Activated T-helper 17 cell treated with anti-CD3 and anti-CD28 coated beads, Interleukin-2, amount 50 U/mL, for 72 hours (primary cell): ENCODE measurements at places on chromosomes 16 and 17. TPM values are rescaled to one million over a fixed set of nuclear protein-coding genes. Genes with fewer than 3 reads are reported as not detected.

DNA sequence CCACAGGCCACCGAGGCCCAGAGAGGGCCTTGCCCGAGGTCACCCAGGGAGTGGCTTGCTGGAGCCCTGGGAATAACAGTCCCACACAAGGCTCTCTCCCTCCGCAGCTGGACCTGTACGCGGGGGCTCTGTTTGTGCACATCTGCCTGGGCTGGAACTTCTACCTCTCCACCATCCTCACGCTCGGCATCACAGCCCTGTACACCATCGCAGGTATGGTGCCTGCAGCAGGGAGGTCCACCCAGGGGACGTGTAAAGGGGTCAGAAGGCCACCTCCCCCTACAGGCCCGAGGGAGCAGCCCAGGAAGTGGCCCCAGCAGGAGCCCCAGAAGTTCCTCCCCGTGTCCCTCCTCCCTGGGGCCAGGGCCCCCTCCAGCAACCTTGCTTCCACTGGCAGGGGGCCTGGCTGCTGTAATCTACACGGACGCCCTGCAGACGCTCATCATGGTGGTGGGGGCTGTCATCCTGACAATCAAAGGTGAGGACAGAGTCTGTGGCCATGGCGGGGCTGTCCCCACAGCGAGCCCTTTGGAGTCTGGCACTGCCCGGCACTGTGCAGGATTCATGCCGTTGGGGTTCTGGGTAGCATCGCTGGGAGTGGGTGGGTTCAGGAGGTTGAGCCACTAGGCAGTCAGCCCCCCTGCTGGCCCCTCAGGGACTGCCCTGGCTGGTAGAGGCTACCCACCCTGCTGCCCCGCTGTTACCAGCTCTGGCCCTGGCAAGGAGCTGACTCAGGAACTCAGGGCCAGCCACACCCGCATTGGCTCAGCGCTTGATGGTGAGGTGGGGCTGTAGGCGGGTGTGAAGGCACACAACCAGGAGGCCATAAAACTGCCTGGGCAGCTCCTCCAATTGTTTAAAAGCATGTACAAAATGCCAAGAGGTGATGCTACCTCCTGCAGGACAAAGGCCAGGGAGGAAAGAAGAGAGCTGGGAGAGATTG is 17.3 kb downstream of the SLC5A10 start:
- peak; percentile 30 for ATAC-seq

GRCh38 chr17:50003911-50004310 is 8.9 kb upstream of the DLX3 start:
- ATAC-seq = no peak

DNA sequence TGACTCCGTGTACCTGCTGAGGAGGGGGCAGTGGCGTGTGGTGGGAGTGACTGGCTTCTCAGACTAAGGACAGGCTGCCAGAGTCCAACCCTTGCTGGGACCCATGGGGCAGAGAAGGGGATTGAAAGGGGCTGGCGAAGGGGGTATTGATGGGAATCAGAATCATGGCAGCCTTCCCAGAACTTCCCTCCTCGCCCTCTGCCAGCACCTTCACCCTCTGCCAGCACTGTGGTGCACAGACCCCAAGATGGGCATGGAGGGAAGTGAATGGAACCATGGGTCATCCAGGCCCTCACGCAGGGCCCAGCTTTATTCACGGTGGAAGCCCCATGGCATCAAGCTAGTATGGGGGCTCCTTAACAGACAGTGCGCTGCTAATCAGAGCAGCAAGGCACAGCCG is 76.8 kb downstream of the IRX5 start:
- no peak for ATAC-seq

DNA sequence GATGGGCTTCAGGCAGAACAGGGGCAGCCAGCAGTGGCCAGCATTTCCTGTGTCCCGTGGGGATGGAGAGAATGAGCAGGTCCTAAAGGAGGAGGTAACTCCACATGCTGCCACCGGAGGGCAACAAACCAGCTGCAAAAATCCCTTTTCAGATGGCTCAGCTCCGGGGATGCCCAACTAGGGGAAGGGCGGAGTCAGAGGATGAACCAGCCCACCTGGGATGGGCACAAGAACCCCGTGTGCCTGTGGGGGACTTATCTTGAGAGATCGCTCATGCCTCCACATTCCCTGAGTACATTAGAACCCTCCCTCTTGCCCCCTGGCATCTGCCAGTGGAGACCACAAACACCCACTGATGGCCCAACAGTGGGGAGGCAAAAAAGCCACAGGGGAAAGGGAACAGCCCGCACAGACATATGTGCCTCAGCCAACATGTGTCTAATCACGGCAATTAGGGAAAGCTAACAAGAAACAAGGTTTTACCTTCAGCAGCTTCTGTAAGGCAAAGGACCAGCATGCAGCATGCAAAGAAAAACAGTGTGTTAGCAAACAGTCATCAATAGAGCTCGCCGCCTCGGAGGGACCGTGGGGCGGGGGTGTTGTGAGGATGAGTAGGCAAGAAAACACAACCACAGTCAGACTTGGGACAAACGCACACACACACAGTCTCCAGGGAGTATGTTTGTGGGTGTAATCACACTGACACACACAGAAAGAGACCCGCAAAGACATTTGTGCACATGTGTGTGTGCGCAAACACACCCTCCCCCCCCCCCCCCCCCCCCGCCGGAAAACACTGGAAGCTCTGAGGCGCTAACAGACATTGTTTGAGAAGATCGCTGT is 64.0 kb downstream of the MYO18A start:
- ATAC-seq = peak; percentile 33

The MYH8 gene
- total RNA-seq = not detected

DNA sequence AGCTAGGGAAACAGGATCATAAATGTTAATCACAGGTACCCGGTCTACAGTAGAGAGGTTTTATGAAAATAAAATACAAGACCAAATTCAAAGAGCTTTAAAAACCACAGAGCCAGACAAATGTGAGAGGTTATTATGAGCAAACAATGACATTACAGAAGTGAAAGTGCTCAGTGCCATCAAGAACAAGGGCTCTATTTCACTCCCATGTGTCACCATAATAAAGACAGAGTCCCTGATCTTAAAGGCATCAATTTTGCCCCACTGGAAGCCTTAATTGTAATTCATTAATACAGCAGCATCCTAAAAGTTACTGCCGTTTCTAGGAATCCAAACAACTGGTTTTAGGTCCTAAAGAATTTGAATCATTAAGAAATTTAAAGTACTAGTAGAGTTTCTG is 43.7 kb upstream of the CDRT4 start:
- ATAC-seq = no peak
